Lower leg skin (tissue), 4 donors: ENCODE measurements at places on chromosomes 1 and 21.

- DNase-seq = peak; percentile 73
Observed at GRCh38 chr1:6486433-6487011, 4.9 kb downstream of the PLEKHG5 start.

- DNase-seq = no peak
Observed at GRCh38 chr1:201481004-201481380, 12.0 kb upstream of the PHLDA3 start.

DNA sequence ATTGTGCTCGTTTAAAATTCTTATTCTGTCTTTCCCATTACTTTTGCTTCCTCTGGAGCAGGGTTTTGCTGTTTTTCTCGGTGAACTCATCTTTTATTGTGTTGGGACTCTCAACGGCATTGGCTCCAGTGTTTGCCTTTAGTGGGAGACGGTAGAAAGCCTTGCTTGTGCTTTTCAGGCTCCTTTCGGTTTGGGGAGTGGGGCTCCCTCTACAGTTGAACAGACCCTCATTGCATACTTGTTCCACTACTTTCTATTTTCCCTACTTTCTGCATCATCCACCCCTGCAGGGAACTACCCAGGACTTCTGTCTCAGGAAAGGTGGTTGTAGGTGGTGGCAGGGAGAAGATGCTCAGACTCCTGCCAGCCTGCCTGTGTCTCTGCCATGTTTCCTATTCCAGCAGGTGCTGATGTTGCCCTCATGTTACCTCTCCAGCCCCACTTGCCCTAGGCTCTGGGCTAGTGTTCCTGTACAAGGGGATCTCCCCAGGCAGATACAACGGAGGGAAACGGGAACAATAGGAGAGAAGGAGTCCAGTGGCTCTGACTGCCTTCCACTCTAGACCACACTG, 68.5 kb upstream of the ZBTB18 start:
- DNase-seq = no peak

DNA sequence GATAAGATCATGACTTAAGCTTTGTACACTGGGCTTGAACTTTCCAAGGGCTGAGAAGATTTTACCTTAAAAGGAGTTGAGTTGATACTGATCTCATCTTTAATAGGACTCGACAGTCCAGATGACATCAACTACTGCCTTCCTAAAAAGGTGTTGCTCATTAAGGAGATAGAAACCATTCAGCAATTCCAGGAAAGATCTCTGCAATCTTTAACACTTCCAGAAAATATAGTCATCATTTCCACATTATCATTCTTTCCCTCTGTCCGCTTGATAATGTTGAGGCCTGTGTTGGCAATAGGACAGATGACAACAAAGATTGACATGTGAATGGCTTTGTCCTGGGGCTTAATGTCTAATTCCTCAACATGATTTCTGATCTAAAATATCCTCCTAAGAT, 145.4 kb upstream of the C1orf21 start:
- no peak for DNase-seq

- DNase-seq = no peak
Observed at GRCh38 chr1:169727307-169727706, 6.6 kb downstream of the SELE start.

- DNase-seq = no peak
Observed at GRCh38 chr21:41328660-41329607, 12.3 kb downstream of the FAM3B start.

DNA sequence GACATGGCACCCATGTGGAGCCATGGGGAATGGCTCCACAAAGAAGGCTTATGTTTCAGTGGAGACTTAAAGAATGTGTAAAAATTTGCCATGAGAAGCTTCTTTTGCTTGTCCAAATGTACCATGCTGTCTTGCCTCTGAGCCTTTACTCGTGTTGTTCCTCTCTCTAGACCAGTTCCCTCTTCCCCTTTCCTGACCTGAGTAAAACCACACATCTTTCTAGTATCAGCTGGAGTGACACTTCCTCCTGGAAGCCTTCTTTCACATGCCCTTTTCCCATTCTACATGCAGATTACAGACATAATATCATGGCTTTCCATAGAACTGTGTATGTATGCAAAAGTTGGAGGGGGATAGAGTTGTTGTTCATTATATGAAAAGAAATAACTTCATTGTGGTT, 13.6 kb upstream of the GPX7 start:
- no peak for DNase-seq
